ENCODE measurements at places on chromosomes 3 and 15.

DNA sequence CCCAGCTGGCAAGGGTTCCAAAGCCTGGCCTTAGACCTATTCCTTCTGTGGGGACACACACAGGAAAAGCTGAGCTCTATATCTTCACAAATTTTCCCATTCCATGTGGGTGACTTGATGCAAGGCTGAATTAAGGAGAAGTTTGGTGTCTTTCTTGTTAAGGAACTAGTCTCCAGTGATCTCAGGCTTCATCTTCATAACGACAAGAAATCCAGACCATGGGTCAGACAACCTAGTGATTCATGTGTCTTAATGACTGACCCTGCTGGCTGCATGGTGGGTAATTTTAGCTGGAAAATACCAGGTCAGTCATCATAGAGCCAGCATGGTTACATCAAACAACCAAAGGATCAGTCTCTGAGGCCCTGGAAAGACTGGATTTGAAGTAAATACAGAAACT is 112.7 kb upstream of the SLC4A7 start:
- DNase-seq = no peak

DNA sequence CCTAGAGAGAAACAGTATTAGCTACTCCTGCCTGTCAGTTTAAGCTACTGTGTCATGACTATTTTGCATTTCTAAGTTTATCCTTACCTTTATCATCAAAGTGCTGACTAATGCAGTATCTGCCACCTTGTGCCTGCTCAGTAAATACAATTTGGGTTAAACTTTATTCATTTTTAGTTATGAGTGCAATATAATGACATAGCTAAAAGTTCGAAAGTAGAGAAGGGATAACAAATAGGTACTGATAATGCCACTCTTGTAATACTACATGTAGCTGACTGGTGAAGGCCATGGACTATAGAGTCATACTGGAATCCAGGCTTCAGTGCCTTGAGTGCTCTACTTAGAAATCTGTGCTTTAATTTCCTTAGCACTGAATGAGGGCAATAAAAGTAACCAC is 480.8 kb upstream of the TPRG1 start:
- no peak for DNase-seq

- no peak for DNase-seq
Measured at GRCh38 chr15:73792415-73792814, 39.3 kb upstream of the INSYN1 start.

GRCh38 chr3:69755795-69756194 is 16.5 kb downstream of the MITF start:
- no peak for DNase-seq

- no peak for DNase-seq
Measured at GRCh38 chr15:39830166-39830565, 47.5 kb upstream of the FSIP1 start.

- peak; percentile 38 for DNase-seq
Measured at GRCh38 chr3:182568876-182569275, 224.4 kb upstream of the ATP11B start.

DNA sequence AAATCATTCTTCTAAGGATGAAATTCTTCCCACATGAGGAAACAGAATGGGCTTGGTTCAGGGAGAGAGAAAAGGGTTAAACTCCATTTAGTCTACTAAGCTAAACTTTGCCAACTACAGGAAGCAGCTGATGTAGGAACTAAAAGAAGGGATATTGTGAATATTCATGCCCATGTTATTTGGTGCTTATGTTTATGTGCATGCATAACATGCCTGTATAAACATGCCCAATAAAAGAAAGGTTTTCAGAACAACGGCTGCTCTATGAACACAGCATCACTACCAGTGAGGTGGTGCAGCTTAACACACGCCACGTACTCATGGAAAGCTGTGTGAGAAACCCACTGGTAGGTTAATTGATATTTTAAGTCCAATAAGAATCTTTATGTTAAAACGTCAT is 59.4 kb upstream of the VGLL4 start:
- DNase-seq = no peak

DNA sequence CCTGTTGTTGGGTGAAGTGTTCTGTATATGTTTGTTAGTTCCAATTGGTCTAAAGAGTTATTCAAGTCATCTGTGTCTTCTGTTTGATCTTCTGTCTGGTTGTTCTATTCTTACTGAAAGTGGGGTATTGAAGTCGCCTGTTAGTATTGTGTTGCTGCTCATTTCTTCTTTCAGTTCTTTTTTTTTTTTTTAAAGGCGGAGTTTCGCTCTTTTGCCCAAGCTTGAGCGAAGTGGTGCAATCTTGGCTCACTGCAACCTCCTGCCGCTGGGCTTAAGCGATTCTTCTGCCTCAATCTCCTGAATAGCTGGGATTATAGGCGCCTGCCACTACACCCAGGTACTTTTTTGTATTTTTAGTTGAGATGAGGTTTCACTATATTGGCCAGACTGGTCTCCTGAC is 23.5 kb downstream of the PFN2 start:
- no peak for DNase-seq

DNA sequence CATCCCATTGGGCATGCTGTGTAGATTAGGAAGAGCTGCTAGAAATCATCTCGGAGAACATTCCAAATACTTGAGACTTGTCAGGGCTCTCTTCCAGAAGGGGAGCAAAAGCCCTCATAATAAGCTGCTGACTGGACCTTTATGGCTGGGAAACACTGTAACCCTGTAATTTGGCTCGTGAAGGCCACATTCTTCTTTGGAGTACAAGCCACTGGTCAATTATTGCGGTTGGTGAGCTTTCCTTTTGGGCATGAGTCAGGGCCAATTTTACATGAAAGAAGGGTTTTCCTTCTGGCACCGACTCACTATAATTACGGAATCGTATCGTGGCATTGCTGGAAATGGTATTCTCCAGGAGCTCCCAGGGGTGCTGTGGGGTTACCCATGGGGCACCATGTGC is 434.5 kb upstream of the RGMA start:
- peak; percentile 65 for DNase-seq

DNA sequence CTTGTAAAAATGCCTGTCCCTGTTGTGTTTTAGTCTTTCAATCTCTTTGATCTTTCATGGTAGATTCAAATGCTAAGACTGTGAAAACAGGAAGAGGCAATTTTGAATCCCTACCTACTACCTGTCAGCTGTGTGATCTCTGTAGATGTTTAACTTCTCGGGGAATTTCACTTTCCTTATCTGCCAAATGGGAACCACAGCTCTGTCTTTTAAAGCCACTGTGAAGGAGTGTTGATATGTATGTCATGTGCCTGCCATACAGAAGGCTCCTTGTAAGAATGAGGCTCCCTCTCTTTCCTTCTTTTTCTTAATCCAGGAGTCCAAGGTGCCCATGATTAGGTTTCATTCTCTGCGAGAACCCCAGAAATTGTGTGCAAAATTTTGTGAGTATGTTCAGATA is 139.6 kb upstream of the ADAMTS9 start:
- DNase-seq = no peak

DNA sequence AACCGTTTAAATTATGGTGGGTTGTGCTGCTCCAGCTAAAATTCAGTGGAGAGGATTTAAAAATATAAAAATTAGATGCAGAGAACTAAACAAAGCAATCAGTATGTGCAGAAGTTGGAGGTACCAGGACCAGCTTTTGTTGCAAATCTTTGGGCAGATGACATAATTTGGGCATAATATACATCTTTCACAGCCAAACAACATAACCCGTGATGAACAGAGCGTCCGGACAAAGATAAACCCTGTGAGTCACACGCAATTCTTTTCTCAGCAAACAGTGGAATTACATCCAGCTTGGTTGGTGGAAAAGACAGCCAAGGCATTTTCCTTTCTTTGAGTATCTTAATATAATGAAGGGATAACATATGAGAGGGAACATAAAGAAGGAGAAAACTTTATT is 419.4 kb upstream of the ADAMTS9 start:
- DNase-seq = no peak

DNA sequence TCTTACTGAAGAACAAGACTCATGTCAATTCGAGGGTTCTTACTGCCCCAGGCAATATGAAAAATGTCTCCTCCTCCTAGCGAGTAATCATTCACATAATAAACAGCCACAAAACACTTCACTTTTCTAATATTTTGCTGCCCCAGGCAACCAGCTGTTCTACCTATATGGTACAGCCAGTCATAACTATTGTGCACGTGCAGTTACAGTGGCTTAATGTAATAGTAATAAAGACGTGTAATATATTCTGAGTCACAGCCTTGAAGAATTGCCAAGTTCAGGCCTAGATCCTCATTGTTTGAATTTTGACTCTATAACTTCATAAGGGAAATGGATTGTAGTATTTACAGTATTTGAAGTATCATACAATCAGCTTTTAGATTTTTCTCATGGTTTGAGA is 1250.0 kb upstream of the GBE1 start:
- no peak for DNase-seq

DNA sequence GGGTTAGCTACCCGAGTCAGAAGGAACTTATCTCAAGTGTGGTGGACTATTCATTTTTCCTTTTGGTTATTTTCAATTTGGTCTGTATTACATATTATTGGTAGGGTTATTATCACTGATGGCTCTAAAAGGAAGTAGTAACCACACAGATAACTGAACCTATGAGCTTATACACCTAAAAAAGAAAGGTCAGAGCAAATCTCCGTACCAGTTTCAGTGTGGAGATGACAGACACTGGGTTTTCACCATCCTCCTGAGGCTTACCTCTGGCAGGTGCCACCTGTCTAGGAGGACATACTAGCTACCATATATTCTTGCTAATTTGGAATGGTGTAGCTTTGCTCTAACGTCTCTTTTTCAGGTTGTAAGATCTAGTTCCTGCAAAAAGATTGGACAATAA is 10.2 kb downstream of the GAP43 start:
- DNase-seq = no peak

DNA sequence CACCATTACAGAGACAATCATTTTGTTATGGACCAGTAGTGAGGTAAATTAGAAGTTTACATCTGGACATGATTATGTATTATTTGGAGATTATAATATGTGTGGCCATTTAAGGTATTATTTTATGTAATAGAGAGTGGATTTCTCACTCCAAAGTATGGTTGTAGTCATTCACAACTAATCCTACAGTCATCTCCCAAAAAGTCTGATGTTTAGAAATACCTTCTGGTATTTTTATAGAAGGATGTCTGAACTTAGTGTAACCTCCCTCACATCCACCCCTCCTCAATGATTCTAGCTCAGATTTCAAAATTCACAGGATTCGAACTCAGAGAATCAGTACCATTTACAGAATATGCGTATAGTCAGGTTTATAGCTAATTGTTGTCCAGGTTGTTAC is 346.6 kb upstream of the MEIS2 start:
- DNase-seq = no peak

DNA sequence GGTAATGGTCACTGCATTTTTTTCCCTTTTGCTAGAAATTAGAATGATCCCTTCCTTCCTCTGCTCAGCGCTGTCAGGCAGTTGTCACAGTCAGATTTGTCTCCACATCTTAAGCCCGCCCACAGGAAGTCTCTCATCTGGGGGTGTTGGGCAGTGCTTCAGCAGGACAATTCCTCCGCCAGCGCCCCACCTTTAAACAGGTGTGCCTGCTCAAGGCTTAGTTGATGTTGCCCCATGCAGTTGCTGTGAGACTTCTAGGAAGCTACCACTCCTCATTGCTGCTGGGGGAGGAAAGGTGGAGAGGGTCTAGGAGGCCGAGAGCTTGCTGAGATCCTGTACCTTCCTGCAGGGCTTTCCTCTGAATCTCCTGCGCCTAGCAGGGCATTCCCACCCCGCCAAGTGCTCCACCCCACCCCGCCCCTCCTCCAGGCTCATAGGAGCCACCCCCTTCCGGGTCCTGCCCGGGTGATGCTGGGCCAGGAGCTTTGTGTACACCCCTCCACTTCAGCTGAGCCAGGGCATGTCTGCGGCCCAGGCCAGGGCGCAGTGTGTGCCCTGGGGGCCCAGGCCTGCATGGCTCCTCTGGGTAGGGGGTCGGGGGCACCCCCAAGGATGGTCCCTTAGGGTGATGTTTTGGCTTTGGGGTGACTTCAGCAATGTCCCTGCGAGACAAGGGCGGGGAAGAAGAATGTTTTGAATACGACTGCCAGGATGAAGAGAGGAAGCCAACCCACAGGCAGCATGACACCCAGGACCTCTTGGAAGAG is 68.7 kb downstream of the TRAK1 start:
- DNase-seq = no peak

DNA sequence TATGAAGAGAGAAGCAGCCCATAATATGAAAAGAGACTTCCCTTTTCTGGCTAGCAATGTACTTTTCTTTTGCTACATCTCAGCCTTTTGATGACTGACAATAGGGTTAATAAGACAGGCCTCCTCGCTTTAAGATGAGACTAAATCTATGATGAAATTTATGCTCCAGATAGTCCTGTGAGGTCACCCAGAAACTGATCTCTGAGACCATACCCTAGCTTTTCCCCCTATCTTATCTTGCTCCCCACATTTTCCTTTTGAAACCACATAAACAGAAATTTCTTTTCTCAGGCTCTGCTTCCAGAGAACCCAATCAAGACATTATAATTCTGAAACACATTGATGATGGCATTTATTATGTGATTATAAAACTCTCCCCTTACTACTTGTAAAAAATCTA is 168.8 kb upstream of the CADM2 start:
- DNase-seq = no peak

DNA sequence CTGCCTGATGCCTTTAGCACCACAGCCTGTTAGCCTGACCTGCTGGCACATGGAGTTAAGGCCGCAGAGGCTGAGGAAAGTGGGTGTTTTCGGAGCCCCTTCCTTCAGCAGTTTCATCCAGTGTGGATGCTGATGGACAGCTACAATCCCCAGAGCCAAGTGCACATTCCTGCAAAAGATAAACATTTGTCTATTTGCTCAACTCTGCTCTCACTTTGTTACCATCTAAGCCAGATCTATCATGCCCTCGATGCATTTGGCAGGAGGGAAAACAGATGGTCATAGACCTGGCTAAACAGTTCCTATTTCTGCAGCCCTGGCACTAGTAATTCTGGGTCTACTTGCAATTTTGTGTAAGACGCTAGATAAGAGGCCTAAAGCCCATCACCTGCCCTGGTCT is 312.9 kb upstream of the RASGRP1 start:
- DNase-seq = no peak

- DNase-seq = no peak
Measured at GRCh38 chr3:52887166-52887565, 10.2 kb downstream of the STIMATE start.

GRCh38 chr15:31372635-31373091 is 46.0 kb downstream of the KLF13 start:
- DNase-seq = peak; percentile 80

DNA sequence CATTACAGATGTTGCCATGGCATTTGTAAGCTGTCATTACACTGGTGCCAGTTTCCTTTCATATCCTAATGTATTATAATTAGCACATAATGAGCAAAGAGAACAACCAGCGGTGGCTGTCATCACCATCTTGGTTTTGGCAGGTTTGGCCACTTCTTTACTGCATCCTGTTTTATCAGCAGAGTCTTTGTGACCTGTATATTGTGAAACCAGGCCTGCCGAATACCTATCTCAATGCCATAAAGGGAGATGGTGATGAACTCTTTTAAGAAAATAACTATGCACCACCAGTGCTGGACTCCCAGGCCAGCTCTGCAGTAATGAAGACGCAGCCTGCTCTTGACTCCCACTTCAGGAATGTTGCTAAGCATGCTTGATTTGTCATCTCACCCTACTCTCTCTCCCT is 458.1 kb upstream of the NR2F2 start:
- DNase-seq = no peak
